ENCODE measurements at places on chromosomes 2 and 18. TPM values are rescaled to one million over a fixed set of nuclear protein-coding genes. Genes with fewer than 3 reads are reported as not detected.

The GALNT3 gene
- total RNA-seq = 78.5 TPM

The NR4A2 gene
- 5.2 TPM for total RNA-seq

The FAP gene
- total RNA-seq = 16.7 TPM

The INPP5D gene
- total RNA-seq = 13.4 TPM

The SERPINB12 gene
- not detected for total RNA-seq

The FLACC1 gene
- 5.0 TPM for total RNA-seq

The OSBPL6 gene
- 2.3 TPM for total RNA-seq

The TM4SF20 gene
- not detected for total RNA-seq

The FBLN7 gene
- 33.6 TPM for total RNA-seq

The LRRC30 gene
- total RNA-seq = not detected

The CCBE1 gene
- total RNA-seq = 1.2 TPM

The PELI1 gene
- 5.2 TPM for total RNA-seq

The KCNS3 gene
- total RNA-seq = 6.2 TPM

The KATNAL2 gene
- total RNA-seq = 104 TPM

DNA sequence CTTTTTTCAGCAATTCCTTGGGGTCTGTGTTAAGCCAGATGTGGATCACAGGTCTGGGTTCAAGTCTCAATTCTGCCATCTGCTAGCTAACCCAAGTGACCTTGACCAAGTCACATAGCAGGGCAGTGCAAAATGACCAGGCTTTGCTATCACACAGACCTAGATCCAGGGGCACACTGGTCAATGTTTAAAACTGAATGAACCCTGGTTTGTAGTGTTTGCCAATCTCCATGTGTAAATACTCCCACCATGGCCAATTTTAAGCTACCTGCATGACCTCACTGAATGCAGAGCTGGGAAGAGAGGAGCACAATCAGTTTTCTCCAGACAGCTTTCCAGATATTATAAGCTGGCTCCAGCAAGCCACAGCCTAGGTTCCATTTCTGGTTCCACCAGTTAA is 142.9 kb downstream of the CHST9 start:
- H3K27ac ChIP-seq = no peak overlapping the region
- no peaks in the 10 kb centered on the region for H3K27me3 ChIP-seq
- H3K4me1 ChIP-seq = no peaks in the 10 kb centered on the region
- DNase-seq = no peak

GRCh38 chr18:58249712-58250111 is 205.7 kb downstream of the NEDD4L start:
- no peak overlapping the region for H3K4me3 ChIP-seq
- H3K27me3 ChIP-seq = no peaks in the 10 kb centered on the region
- no peak for DNase-seq
- no peak overlapping the region for H3K27ac ChIP-seq
- peaks cover 30% of the 10 kb centered on the region for H3K4me1 ChIP-seq

DNA sequence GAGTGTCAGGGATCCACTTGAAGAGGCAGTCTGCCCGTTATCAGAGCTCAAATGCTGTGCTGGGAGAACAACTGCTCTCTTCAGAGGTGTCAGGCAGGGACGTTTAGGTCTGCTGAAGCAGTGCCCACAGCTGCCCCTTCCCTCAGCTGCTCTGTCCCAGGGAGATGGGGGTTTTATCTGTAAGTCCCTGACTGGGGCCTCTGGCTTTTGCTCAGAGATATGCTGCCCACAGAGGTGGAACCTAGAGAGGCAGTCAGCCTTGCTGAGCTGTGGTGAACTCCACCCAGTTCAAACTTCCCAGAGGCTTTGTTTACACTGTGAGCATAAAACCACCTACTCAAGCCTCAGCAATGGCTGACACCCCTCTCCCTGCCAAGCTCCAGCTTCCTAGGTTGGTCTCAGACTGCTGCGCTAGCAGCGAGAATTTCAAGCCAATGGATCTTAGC is 38.1 kb downstream of the PLEK start:
- DNase-seq = peak; percentile 21
- H3K27ac ChIP-seq = no peak overlapping the region
- H3K27me3 ChIP-seq = no peaks in the 10 kb centered on the region
- no peaks in the 10 kb centered on the region for H3K36me3 ChIP-seq
- no peaks in the 10 kb centered on the region for H3K4me1 ChIP-seq

DNA sequence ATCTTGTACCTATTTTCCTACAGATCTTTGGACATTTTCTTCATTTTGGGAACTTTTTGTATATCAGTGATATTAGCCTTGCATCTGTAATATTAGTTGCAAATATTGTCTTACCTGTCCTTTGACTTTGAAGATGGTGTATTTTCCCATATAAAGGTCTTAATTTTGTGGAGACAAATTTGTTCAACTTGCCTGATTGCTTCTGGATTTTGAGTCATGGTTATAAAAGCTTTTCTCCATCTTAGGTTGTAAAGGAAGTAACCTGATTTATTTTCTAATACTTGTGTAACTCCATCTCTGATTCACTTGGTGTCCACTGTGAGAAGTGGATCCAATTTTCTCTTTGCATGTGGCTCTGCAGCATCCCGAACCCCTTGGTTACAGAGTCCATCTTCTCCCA is 97.7 kb upstream of the OTOS start:
- H3K27ac ChIP-seq = no peak overlapping the region
- no peaks in the 10 kb centered on the region for H3K36me3 ChIP-seq
- H3K27me3 ChIP-seq = no peaks in the 10 kb centered on the region
- H3K4me1 ChIP-seq = peaks cover 15% of the 10 kb centered on the region
- DNase-seq = no peak
- H3K4me3 ChIP-seq = no peak overlapping the region

DNA sequence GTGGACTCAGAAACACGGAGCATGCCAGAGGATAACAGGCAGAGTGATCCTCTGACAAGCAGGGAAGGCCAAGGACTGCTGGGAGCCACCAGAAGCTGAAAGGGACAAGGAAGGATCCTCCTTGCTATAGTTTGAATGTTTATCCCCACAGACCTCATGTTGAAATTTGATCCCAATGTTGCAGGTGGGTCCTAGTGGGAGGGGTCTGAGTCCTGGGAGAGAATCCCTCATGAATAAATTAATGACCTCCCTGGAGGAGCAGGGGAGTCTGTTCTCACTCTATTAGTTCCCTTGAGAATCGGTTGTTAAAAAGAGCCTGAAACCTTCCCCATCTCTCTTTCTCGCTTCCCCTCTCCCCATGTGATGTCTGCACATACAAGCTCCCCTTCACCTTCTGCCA is 124.4 kb downstream of the FBXO15 start:
- no peak for DNase-seq
- H3K36me3 ChIP-seq = no peaks in the 10 kb centered on the region
- no peaks in the 10 kb centered on the region for H3K27me3 ChIP-seq
- no peak overlapping the region for H3K27ac ChIP-seq

GRCh38 chr2:72347081-72347480 is 199.4 kb upstream of the CYP26B1 start:
- no peaks in the 10 kb centered on the region for H3K36me3 ChIP-seq
- no peak overlapping the region for H3K27ac ChIP-seq
- H3K4me1 ChIP-seq = no peaks in the 10 kb centered on the region
- no peak overlapping the region for H3K4me3 ChIP-seq
- H3K27me3 ChIP-seq = no peaks in the 10 kb centered on the region

DNA sequence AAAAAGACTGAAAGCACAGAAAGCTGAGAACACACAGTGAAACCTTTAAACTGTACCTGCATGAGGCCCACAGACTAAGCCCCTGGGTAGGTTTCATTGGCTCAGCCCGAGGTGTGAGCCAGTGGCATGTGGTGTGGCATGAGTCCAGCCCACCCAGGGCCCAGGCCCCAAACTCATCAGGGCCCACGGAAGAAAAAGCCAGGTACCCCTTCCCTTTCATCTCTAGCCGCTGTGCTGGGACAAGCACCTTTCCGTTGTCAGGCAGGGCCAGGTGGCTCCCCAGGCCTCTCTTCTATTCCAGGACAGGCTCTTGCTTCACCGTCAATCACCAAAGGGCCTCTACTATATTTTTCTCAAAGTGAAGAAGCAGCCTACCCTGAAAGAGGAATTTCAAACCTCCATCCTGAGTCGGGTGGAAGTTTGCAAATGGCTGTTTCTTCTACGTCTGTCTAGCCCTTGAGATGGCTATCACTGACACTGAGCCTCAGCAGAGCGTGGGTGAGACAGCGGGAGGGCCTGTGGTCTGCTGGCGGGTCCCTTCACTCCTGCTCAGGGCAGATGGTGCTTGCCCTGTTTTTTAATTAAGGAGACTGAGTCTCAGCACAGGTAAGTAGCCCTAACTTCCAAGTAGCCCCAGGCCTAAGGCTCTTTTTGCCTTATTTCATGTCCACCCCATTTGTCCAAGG is 8.6 kb downstream of the DNAJB2 start:
- H3K36me3 ChIP-seq = peaks cover 24% of the 10 kb centered on the region
- no peak overlapping the region for H3K4me3 ChIP-seq
- H3K27me3 ChIP-seq = no peaks in the 10 kb centered on the region
- H3K27ac ChIP-seq = no peak overlapping the region
- no peak for DNase-seq

- no peaks in the 10 kb centered on the region for H3K36me3 ChIP-seq
- H3K4me3 ChIP-seq = no peak overlapping the region
Observed at GRCh38 chr2:37458133-37458532, 113.7 kb downstream of the QPCT start.

- H3K4me1 ChIP-seq = no peaks in the 10 kb centered on the region
- no peak overlapping the region for H3K4me3 ChIP-seq
- H3K27ac ChIP-seq = no peak overlapping the region
- DNase-seq = no peak
Observed at GRCh38 chr2:223460774-223461211, 141.4 kb downstream of the SCG2 start.

GRCh38 chr2:105790461-105791149 is 45.9 kb downstream of the NCK2 start:
- peaks cover 24% of the 10 kb centered on the region for H3K4me1 ChIP-seq
- H3K36me3 ChIP-seq = no peaks in the 10 kb centered on the region
- peak overlapping the region; percentile 18 for H3K27ac ChIP-seq

DNA sequence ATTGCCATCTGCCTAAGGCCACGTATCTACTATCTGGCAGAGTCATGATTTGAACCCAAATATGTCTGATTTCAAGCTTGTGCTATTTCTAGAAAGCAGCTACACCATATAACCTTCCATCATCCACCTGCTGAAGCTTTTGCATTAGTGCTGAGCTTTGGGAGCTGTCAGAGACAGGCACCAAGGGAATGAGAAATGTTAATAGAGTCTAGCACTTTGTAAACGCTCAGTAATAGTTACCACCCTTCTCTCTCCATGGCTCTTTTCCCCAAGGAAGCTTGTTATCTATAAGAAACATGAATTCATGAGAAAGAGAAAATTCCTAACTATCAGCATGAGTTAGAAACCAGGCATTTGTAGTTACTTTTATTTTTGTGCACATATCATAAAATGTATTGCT is 151.5 kb downstream of the CPS1 start:
- H3K36me3 ChIP-seq = no peaks in the 10 kb centered on the region
- H3K4me3 ChIP-seq = no peak overlapping the region
- no peak for DNase-seq

DNA sequence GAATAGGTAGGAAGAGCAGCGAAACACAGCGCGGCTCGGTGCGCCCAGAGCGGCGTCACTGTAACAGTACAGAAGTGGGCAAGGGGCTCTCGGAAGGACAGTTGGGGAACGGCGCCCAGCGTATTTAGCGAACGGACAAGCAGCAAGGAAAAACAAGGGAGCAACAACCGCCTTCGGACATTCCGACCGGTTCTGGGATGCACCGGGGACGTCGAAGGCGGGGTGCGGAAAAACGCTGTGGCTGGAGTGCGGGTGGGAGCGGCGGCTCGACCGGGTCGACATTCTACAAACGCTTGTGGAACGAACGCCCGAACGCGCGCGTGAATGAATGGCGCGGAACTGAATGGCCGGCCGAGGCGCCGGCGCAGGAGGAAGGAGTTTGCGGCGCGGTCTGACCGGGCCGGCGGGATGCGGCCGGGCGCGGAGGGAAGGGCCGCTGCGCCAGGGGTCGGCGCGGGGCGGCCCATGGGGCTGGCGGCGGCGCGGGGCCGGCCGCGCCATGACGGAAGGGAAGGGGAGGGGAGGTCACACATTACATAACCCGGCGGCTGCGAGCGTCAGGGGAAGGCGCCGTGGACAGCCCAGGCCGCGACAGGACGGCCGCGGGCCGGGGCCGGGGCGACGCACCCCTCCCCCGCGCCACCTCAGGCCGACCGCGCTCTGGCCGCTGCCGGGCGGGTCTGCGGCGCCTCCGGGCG is 605 bp downstream of the REV1 start:
- peak overlapping the region; percentile 80 for H3K4me3 ChIP-seq
- H3K27me3 ChIP-seq = no peaks in the 10 kb centered on the region
- H3K27ac ChIP-seq = peak overlapping the region; percentile 89
- H3K4me1 ChIP-seq = peaks cover 24% of the 10 kb centered on the region

DNA sequence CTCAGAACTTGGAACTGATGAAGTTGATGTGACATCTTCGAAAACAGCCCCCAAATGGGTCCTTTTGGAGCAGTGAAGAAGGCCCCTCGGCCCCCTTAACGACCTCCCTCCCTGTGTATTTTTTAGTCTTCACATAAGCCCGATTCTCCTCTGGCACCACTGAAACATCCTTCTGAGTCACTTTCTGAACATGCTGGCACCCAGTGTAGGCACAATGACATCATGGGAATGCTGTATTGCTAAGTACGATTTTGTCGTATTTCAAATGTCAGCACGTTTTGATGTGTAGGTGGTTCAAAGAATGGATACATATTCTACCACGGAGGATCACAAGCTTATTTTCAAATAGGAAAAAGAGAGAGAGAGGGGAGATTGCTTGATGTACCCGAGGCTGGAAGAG is 111.7 kb upstream of the RIOK3 start:
- no peak overlapping the region for H3K27ac ChIP-seq
- H3K27me3 ChIP-seq = no peaks in the 10 kb centered on the region
- no peak overlapping the region for H3K4me3 ChIP-seq

GRCh38 chr2:65486802-65487201 is 54.4 kb upstream of the SPRED2 start:
- no peak for DNase-seq
- no peaks in the 10 kb centered on the region for H3K36me3 ChIP-seq
- no peak overlapping the region for H3K27ac ChIP-seq
- H3K4me1 ChIP-seq = no peaks in the 10 kb centered on the region

DNA sequence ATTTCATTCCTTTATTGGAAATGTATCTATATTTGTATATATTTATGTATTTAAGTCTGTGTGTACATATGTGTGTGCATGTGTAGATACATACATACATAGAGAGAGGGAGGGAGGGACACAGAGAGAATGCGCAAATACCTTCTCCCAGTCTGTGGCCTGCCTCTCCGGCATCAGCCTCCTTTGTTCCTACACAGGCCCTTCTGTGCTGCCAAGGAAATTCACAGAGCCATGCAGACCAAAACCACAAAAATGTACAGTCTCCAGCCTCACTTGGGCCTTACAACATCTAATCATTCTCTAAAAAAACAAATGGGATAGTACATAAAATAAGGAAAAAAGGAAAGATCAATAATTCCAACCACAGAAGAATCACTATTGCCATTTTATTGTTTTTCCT is 8.8 kb upstream of the CRACDL start:
- H3K4me1 ChIP-seq = no peaks in the 10 kb centered on the region
- H3K4me3 ChIP-seq = no peak overlapping the region
- no peaks in the 10 kb centered on the region for H3K27me3 ChIP-seq
- no peak overlapping the region for H3K27ac ChIP-seq
- DNase-seq = no peak
- no peaks in the 10 kb centered on the region for H3K36me3 ChIP-seq

GRCh38 chr18:77544792-77545191 is 295.1 kb downstream of the GALR1 start:
- no peaks in the 10 kb centered on the region for H3K4me1 ChIP-seq
- DNase-seq = no peak

GRCh38 chr2:224405412-224405811 is 3.5 kb upstream of the FAM124B start:
- DNase-seq = no peak
- no peaks in the 10 kb centered on the region for H3K27me3 ChIP-seq
- no peak overlapping the region for H3K4me3 ChIP-seq
- no peaks in the 10 kb centered on the region for H3K36me3 ChIP-seq

GRCh38 chr2:152024477-152024876 is 74.4 kb downstream of the CACNB4 start:
- no peak for DNase-seq
- H3K27ac ChIP-seq = no peak overlapping the region
- H3K4me1 ChIP-seq = no peaks in the 10 kb centered on the region
- no peaks in the 10 kb centered on the region for H3K36me3 ChIP-seq
- H3K27me3 ChIP-seq = no peaks in the 10 kb centered on the region
- no peak overlapping the region for H3K4me3 ChIP-seq

All from thyroid gland (tissue), 4 donors.